ENCODE measurements at places on chromosomes 2 and 18. TPM values are rescaled to one million over a fixed set of nuclear protein-coding genes. Genes with fewer than 3 reads are reported as not detected.

Gene TUBB8B
- not detected for total RNA-seq

Gene B4GALT6
- 28.7 TPM for total RNA-seq

Gene ZNF804A
- total RNA-seq, result not detected

Gene REG3G
- not detected for total RNA-seq

Gene PRKRA
- 50.3 TPM for total RNA-seq

Measured in kidney epithelial cell (primary cell).